Mucosa of gallbladder (tissue), 1 donor: ENCODE measurements at places on chromosomes 11 and 22. TPM values are rescaled to one million over a fixed set of nuclear protein-coding genes. Genes with fewer than 3 reads are reported as not detected.

GRCh38 chr22:35605851-35606481 is 11.2 kb downstream of the MB start:
- no peak for DNase-seq

PTS gene
- 39.9 TPM for total RNA-seq

DNA sequence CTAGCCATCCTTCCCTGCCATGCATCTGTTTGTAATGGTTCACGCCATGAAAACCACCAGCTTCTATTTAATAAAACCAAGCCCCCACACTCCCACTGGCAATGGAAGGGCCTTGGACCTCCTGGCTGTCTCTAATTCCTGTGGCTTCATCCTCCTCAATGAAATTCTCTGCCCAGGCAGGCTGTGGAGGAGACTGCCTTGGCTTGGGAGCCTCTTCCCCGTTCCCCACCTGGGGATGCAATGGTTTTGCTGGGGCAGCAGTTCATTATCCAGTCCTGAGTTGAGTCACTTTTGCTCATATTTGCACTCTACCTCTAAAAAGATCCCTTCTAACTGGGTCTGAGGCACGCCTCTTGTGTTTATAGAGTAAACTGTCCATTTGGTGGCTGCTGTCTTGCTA is 515.8 kb downstream of the NTM start:
- DNase-seq: no peak

DNA sequence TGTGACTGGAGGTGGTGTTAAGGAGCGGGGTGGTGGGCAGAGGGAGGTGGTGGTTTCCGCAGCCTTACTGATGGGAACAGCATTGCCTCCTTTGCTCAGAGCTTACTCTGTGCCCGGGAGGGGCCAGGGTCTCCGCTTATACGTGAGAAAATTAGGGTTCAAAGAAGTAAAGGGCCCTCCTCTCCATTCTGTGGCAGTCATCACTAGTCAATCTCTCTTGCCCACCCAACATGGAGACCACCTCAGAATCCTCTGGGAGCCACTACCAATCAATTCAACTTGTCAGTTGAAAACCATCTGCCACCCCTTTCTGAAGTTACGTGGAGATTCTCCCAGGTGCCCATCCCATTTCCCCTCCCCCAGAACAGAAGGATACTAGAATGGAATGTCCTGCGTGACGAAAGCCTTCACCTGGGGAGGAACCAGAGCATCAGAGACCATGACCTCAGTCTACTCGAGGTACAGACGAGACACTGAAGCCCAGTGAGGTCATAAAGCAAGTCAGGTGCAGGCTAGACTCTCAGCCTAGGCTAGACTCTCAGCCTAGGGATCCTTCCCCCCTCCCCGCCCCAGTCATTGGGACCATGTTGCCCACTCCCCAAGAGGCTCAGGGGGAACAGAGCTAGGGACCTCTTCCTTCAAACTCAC is 2.0 kb downstream of the SELENOM start:
- no peak for DNase-seq

DNA sequence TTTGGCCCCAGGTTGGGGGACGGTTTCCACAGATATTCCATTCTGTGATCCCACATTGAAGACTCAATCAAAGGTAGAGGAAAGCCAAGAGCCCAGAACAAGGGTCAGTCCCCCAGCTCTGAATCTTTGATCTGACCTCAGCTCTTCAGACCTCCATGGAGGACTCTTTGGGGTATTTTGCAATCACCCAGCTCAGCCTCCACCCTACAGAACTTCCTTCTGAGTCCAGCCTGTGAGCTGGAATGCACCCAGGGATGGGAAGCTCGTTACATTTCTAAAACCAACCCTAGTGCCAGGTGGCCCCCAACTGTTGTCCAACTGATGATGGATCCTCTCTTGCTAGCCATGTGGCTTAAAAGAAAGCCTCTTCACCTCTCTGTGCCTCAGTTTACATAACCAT is 335.3 kb downstream of the MN1 start:
- DNase-seq: no peak

GRM5 gene
- total RNA-seq: 0.06 TPM

GRCh38 chr11:34460278-34460677 is 21.5 kb downstream of the CAT start:
- no peak for DNase-seq

- DNase-seq: peak; percentile 75
Observed at GRCh38 chr11:119323532-119324033, 6.7 kb upstream of the MCAM start.

DNA sequence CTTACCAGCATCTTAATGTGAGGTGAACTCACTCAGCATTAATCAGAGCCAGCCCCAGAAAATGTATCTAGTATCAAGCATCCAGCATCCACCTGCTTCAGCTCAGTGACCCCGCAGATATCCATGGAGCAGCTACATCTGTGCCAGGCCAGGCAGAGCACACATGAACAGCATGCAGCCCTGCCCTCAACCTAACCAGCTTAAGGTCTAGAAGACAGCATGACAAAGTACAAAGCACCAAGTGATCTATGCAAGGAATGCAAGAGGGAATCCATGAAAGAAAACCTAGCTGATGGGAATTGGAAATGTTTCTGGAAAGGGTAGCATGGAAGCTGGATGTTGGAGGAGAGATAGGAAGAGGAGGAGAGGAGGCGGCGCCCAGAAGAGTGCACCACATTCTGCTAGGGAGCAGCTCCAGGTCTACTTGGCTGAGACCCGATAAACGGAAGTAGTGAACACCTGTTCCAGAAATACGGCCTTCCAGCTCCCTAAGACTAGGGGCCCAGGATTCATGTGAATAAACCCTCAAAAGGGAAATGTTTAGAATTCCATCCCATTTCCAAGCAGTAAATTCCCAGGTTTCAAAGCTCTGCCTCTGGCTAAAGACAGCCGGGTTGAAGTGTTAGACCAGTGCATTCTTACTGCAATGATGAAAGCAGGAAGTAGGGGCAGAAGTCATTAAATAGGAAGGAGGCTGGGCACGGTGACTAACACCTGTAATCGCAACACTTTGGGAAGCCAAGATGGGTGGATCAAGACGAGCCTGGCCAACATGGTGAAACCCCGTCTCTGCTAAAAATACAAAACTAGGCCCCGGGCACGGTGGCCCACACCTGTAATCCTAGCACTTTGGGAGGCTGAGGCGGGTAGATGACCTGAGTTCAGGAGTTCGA is 23.5 kb upstream of the L3MBTL2 start:
- DNase-seq: no peak

NEAT1 gene
- total RNA-seq: 1,012 TPM

- no peak for DNase-seq
Observed at GRCh38 chr11:45155627-45156180, 9.3 kb downstream of the PRDM11 start.

GAL3ST1 gene
- total RNA-seq: 102 TPM

GRCh38 chr11:61752117-61752924 is at the start of gene MYRF:
Gene MYRF (plus strand): TSS chr11:61752636. CDS start chr11:61752745, 109 bp downstream.
- DNase-seq: peak; percentile 52

BRSK2 gene
- total RNA-seq: 3.3 TPM

DNA sequence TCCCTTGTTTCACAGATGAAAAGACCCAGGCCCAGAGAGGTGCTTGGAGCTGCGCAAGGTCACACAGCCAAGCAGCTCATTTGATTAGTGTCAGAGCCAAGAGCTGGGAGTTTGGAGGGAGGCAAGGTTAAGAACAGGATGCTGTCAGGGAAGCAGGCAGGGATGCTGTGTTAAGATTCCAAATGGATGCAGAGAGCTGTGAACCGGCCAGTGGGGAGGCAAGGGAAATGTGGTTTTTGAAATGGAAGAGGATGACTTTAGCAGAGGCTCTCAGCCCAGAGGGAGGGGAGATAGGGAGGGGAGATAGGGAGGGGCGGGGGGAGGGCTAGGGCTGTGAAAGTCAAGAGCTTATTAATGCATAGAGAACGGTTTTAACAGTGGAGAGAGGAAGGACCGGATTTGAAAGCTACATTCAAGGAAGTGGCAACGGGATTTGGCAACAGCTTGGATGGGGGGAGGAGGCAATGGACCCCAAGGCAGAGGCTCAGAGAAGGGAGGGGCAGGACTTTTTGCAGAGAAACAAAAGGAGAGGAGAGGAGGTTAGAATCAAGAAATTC is 13.0 kb downstream of the RTN4RL2 start:
- no peak for DNase-seq

OR5B21 gene
- total RNA-seq: not detected

MYBPC3 gene
- not detected for total RNA-seq

KRTAP5-10 gene
- not detected for total RNA-seq

C11orf91 gene
- total RNA-seq: 0.26 TPM

ZNF280A gene
- not detected for total RNA-seq

DNA sequence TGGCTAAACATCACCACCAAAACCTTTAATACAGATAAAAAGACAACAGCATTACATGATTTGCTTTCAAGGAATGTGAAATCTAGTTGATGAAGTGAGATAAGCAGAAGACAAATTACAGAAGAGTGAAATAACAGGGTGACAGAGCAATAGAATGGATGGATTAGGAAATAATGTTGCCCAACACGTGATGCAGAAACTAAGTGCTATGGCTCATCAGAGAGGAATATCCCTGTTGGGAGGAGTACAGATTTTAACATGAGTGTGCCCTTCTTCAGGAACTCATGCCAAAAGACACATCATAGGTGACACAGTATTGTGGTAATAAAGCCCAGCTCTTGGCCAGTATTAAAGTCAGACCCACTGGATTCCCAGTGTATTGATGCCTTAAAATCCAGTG is 176.6 kb upstream of the RAG2 start:
- no peak for DNase-seq

DNA sequence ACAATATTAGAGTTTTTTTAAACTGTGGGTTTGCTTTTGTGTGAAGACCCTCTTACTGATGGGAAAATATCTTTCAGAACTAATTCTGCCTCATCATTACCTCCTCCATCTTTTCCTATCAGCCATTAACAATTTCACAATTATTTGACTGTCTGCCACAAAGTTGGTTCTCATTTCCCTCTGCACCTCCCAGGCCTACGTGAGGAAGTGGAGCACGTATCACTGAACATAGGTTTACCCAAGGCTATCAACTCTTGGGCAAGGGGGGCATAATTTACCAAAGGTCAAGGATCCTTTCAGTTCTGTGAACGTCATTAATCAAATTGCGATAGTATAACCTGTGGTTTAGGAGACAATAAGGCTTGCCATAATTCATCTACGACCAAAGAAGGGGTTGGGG is 60.0 kb downstream of the LIF start:
- no peak for DNase-seq

DNA sequence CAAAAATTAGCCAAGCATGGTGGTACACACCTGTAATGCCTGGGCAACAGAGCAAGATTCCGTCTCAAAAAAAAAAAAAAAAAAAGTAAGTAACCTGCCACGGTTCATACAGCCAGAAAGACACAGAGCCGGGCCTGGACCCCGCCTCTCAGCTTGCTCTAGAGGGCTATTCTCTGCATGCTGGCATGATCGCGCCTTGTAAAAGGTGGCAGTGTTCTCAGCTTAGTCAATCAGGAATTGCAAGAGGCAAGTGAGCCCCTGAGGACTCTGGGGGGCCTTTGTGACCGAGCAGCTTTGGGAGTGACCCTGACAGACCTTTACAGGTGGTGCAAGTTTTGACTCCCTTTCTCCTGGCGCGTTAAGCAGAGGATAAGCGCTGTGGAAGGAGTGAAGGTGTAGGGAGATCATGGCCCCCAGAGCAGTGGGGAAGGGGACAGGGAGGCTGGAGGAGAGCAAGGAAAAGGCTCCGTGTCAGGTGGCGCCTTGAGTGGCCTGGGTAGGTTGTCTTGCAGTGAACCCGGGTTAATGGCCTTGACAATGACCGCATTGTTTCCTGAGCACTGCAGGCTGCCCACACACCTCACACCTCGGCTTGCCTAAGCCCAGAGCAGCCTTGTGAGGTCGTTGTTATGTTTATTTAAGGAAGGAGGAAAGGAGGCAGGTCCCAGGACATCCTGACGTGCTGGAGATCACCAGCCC is 48.9 kb downstream of the CDPF1 start:
- peak; percentile 52 for DNase-seq

DNA sequence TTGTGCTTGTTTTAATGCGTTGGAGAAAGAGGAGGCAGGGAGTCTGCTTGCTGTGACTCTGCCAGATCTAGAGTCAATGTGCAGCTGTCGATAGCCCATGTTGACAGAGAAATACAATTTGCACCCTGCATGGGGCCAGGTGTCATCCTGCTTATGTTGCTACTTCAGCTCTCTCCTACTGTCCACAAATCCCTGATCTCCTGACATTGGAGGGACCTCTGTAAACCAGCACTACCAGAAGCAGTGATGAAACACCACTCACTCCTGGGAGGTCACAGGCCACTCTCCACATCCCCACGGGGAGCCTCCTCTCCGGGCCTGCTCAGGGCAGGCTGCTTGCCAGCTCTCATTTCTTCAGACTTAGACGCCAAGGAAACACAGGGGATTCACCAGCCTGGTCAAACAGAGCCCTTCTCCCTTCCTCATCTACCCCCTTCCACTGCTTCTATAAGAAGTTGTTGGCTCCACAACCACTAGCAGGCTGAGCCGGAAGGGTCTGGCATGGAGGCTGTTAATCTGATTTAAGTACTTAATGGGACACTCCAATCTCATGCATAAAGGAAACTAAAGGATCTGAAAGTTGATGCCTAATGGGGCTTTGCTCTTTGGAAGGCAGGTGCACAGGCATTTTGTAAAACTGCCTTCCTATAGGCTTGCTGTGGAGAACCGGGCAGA is 29.9 kb upstream of the CSNK2A3 start:
- no peak for DNase-seq

BBOX1 gene
- total RNA-seq: 26.2 TPM

DNA sequence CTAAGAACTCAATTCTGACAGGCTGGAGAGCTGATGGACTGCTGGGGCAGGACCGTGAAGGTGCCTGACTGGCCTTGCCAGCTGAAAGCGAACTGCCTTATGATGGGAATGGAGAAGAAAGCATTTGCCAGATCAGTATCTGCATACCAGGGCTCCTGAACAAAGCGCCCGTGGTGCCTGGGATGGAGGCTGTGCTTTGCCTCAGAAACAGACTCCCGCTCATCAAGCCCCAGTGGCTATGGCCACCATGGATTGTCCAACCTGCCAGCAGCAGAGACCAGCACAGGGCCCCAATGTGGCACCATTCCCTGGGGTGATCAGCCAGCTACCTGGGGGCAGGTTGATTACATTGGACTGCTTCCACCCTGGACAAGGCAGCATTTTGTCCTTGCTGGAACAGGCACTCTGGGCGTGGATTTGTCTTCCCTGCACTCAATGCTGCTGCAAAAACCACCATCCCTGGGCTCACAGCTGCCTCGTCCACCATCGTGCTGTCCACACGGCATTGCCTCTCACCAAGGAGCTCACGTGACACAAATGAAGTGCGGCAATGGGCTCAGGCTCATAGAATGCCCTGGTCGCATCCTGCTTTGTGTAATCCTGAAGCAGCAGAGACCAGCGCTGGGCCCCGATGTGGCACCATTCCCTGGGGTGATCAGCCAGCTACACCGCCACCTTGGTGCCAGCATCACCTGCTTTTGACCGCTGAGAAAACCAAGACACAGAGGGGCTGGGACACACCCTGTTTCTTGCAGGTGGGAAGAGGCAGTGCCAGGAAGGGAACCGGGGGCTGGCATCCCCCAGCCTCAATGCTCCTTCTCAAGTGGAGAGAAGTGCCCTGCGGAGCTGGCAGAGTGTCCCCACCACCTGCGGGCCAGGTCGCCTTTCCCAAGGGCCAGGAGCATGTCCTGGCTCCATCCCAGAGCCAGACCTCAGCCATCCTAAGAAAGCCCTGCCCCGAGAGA is 1367.5 kb downstream of the BRD1 start:
- DNase-seq: no peak
